Activated T-helper 1 cell treated with anti-CD3 and anti-CD28 coated beads, Interleukin-2, amount 50 U/mL, for 16 hours (primary cell): ENCODE measurements at places on chromosomes 5 and 9.
A peak's percentile ranks its signal among the peaks of the same experiment; 100 is the strongest.

DNA sequence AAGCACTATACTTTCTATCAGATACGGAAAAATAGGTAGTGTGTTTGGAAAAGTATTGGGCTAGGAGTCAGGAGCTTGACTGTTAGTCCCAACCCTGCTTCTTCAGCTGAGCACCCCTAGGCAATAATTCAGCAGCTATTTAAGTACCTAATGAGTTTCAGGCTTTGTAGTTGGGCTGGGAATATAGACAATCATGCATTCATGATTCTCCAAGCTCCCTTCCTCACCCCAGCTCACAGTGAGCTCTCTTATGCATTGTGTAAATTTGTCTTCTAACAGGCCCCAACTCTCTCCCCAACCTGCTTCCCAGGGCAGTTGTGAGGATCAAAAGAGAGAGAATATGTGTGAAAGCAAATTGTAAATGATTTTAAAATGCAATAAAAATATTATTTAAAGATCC, 201.2 kb downstream of the MSX2 start:
- DNase-seq = no peak

DNA sequence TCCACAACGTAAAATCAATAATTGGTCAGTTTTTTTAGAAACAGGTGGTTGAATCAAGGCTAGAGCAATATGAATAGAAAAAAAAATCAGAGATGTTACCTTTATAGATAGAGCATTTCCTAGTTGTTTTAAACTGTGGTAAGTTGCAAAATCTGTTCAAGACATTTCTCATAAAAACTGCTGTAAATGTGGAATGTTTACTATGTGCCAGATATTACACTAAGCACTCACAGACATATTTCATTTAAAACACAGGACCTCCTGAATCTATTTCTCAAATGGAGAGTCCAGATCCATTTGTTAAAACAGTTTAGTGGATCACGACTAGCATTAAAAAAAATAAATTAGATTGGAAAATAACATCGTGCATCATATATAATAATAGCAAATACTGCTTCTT, 570.0 kb upstream of the ZNF608 start:
- no peak for DNase-seq

- no peak for DNase-seq
Observed at GRCh38 chr9:118975736-118976135, 393.5 kb downstream of the BRINP1 start.

DNA sequence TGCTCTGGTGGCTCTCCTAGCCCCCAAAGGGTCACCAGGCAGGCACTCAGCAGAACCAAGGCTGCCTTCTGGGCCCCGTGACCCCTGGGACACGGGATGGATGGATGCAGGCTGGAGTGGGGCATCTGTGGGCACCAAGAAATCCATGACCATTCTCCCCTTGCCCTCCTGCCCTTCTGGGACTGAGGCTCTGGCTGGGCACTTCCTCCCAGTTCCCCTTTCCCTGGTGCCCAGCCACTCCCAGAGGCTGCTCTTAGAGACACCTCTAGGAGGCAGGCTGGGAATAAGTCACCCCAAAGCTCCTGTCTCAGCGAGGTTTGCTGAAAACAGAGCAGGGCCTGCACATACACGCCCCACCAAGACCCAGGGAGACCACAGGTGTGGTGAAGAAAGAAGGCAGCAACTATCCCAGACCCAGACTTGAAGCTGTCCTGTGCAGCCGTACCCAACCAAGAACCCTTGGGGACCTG, 943 bp downstream of the STING1 start:
- DNase-seq = no peak

GRCh38 chr5:85397451-85397850, 1012.8 kb upstream of the EDIL3 start:
- DNase-seq = no peak

DNA sequence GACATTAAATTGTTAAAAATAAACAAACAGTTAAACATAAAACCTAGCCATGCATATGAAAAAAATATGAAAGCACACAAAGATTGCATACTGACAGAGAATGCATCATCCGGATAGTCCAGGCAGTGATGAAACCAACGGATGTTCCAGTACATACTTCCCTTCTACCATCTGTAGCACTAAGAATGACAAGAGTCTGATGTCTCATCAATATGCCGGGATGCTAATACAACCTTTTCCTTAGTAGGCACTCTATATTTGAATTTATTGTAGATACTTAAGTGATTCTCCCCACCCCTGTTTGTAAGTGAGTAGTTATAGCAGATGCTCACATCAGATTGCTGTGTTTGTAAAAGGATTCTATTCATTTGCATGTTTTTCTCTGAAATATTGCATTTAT, 571.2 kb upstream of the WWC1 start:
- DNase-seq = no peak

GRCh38 chr5:78747705-78748359, 99.3 kb upstream of the LHFPL2 start:
- no peak for DNase-seq

DNA sequence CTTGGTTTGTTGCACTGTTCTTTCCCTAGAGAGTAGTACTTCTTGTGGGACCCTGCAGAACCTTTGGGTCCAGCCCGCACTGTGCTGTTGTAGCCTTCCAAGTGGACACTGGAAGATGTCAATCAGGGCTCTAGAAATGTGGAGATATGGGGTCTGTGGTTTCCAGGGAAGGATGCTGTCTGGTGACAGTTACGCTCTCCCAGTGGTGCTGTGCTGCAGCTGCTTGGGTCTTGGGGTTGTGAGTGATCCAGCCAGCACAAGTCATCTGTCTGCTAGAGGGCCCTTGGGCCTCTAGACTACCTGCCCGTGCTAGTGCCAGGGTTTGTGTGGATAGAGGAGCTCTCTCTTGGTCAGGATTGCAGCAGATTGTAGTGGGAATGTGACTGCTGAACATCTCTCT, 484.5 kb downstream of the DMAC1 start:
- DNase-seq = no peak

DNA sequence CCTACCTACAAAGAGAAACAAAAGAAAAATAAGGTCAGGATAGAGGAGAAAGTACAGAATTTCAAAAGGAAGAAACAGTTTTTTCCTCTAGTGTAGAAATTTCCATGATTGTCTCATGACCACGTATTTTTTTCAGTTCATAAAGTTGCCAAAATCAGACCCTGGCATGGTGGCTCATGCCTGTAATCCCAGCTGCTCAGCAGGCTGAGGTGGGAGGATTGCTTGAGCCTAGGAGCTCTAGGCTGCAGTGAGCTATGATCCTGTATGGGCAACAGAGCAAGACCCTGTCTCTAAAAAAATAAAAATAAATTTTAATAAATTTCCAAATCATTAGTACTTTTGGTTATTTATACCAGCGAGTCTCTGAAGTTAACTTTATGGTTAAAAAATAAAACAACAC, 37.8 kb downstream of the CWC27 start:
- no peak for DNase-seq

- DNase-seq = no peak
Observed at GRCh38 chr5:127846884-127847283, 143.7 kb downstream of the CCDC192 start.

- DNase-seq = no peak
Observed at GRCh38 chr5:78562001-78562400, 86.6 kb downstream of the LHFPL2 start.

DNA sequence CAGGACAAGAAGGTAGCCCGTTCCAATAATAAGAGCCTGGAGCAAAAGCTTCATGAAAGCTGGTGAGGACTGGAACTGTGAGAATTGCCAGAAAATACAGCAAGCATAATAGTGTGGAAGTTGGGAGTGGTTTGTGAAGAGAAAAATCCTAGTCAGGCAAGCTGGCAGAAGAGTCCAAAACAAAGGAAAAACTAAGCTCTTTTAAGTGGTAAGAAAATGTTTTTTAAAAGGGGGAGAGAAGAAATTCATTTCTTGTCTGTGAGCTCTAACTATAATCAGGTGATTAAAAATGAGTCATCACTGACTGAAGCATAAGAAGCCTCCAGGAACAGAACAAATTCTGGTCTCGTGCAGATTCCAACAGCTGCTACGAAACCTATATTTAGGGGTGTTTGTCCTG, 102.6 kb downstream of the CAAP1 start:
- no peak for DNase-seq

GRCh38 chr9:114945616-114946412, 15.4 kb upstream of the TNFSF8 start:
- DNase-seq = no peak

GRCh38 chr5:164234321-164234720, 728.9 kb downstream of the MAT2B start:
- no peak for DNase-seq

- no peak for DNase-seq
Observed at GRCh38 chr9:83511051-83511450, 27.1 kb downstream of the FRMD3 start.

DNA sequence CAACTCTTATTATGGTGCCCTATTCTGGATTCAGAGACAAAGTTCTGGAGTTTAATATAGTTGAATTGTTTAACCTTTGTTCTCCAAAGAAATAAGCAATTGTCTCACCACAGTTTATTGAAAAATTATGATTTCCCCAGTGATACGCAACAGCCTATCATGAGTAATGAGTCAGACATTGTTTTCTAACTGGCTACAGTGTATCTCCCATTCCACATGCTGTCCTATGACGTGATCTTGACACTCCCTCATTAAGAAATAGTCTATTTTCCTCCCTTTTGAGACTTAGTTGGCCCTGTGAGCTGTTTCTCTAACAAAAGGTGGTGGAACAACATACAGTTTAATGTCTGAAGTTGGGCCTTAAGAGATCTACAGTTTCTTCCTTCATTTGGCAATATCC, 1290.6 kb upstream of the CDH6 start:
- no peak for DNase-seq

DNA sequence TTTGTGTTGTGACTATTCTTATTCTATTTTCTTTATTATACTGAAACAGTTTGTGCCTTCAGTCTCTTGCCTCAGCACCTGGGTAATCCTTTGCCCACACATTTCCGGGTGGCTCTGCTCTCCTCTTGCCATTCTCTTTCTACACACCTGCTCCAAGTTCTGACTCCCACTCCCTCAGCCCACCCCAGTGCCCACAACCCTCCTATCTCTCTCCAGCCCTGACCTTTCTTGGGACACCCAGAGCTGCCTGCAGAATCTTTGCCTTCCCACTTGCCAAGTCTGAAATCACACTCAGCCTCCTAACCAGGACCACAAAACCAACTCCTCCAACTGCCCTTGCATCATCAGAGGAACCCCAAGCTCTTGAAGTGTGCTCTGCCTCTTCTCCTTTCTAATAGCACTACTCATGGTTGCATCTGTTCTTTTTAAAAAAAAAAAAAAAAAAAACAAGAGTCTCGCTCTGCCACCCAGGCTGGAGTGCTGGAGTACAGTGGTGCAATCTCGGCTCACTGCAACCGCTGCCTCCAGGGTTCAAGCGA, 4.1 kb downstream of the SWI5 start:
- no peak for DNase-seq

DNA sequence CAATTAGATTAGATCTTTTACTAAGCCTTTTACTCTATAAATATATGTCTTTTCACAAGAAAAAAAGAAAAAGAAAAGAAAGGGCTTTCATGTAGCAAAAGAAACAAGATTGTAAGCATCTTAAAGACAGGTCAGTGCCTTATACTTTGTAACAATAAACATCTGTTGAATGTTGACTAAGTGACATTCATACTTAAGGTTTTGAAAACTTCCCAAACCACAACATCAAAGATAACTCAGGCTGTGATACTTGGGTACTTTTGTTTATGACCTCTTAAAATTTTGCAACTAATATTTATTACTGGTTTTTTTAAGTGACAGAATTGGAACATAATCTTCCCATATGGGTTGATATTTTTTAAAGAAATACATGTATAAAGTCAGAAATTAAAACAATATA, 7.4 kb downstream of the GRAMD2B start:
- DNase-seq = no peak

- DNase-seq = peak; percentile 1
Observed at GRCh38 chr9:93673021-93673838, 96.8 kb downstream of the PHF2 start.

- no peak for DNase-seq
Observed at GRCh38 chr9:134044944-134045343, 19.7 kb downstream of the BRD3OS start.

GRCh38 chr9:2816476-2817141, 27.3 kb downstream of the PUM3 start:
- DNase-seq = no peak

DNA sequence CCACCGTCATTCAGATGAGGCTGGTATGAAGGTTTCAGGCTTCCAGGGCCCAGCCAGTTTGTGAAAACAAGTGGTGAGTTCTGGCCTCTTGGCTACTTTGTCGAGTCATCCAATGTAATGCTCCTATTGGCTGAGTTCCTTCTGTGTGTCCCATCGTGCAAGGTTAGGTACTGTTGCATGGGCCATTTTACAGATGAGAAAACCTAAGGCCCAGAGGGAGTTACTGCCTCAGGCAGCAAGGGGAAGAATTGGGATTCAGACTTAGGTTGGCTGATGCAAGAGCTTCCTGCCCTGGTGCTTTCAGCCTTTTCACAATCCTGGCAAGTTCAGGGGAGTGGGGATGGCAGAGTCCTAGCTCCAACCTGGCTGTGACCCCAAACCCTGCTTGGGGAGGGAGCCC, 17.4 kb upstream of the PITX1 start:
- DNase-seq = no peak

DNA sequence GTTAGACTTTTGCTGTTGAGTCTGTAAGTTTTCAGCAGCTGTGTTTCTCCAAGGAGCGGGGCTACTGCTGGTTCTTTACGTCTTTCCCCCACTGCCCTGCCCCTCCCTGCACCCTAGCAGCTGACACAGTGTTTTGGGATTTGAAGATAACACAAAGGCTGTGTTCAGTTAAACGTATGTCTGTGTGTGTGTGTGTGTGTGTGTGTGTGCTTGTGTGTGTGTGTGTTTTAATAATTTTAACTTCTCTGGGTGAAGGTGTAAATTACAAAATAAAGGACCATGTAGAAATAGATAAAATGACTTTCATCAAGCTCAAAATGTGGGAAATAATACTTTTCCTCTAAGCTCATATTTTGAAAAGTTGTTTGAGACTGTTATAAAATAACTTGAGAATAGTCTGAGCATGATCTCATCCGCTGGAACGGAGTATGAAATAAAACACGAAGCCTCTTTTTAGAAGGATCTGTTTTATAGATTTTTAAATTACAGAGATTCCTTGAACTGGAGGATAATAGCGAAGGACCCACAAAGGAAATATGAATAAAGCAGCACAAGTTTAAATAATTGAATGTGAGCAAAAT, 10.9 kb downstream of the ABL1 start:
- no peak for DNase-seq

DNA sequence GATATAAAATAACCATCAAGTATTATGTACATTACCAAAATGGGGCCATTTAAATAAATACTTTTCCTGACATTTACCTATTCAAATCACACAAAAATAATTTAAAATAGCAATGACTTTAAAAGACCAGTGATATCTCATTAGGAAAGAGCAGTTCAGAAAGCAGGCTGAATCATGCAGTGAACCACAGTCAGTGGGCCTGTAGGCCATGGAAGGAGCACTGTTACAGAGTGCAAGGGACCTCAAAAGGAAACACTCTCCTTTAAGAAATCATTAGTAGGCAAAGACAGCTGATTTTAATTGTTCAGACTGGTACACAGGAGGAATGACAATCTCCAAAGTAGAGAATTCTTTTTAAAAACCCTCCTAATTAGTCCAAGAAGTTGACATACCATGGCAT, 283.5 kb upstream of the EFNA5 start:
- DNase-seq = no peak
